ENCODE measurements at places on chromosomes 3 and 15. TPM values are rescaled to one million over a fixed set of nuclear protein-coding genes. Genes with fewer than 3 reads are reported as not detected.

DNA sequence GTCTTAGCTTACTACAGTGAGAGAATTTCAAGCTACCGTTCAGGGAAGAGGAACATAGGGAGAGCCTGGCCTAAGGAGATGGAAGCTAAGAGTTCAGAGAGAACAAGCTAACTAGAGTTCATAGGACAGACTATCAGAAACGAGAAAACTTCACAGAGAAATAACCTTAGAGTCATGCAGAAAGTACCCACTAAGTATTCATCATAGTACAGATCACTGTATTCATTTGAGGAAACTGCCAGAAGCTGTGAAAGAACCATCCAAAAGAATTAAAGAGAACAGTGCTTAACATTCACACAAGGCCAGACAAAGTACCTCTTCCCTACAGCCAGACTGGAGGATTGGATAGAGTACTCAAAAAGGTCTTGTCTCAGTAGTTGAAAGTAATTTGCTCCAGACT lies 15.2 kb upstream of the GBE1 start:
- no peak for DNase-seq

DNA sequence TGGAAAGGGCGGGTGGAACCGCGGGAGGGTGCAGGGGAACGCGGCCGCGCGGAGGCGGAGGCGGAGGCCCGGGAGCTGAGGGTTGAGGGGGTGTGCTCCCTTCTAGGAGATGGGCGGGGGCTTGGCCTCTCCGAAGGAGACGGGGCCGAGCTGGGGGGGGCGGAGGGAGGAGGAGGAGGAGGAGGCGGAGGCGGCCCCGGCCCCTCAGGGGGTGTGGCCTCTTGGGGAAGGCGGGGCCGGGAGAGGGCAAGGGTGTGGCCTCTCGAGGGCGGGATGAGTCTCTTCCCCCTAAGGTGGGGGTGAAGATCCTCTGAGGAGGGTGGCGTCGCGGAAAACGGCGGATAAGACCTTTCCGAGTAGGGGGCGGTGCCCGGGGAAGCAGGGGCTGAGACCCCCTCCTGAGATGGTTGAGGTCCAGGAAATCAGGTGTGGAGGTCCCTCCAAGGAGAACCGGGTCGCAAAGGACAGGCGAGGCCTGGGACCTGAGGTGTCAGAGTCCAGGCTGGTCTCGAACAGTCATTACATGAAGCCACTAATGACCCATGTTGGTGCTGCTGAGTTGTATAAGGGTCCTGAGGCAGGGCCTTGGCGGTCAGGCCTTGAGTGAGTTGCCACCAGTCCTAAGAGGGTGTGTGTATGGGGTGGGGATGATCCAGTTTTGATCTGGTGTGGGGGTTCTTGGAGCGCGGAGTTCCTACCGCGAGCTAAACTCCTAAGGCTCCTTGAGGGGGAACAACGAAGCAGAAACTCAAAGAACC lies 759 bp downstream of the WDR6 start:
- DNase-seq = peak; percentile 52

DNA sequence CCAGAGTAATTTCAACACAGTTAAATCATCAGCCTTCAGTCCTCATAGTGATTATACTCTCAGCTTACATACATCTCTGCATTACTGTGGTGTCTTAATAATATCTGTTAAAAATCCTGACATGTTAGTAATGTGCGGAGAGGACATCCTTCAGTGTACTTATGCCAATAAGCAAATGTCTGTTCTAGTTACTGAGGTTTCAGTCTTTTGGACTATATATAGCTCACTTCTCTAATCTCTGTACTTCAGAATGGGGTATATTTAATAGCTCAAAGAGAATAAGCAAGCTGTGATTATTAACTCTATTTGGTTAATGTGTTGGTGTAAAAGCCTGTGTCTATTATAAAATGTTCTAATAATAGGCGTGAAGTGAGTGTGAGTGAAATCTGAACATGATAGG lies 28.9 kb upstream of the OSTN start:
- no peak for DNase-seq

Gene GPR149
- total RNA-seq = not detected

- no peak for DNase-seq
Measured at GRCh38 chr3:154818676-154819255, 261.4 kb upstream of the MME start.

DNA sequence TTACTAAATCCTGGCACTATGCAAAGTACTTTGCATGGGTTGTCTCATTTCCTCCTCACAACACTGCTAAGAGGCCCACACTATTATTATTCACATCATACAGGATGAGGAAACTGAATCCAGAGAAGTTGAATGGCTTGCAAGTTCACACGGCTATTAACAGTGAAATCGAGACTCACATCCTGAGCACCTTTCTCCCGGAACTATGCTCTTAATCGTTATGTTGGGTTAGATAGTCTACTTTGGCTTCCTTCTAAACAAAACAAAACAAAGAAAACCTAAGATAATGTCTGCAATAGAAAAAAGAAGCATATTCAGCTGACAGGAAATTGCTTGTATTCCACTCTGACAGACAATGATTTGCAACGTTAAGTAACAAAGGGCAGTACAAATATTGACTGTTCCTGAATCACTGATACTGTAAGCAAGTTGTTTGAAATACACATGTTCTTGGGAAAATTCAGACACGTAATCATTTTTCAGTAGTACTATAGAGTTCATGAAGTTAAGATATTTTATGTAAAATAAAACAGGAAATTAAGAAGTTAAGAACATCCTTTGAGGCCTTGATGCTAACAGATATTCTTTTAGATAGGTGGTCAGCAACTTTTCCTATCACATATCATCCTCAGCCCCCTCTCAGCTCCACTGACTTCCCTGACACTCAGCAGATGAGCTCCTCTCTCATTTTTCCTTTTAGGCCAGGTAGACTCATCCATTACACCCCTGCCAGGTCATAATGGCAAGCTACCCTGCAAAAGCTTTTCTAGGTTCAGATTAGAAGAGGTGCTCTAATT lies 40.7 kb downstream of the C2CD4B start:
- peak; percentile 92 for DNase-seq

- peak; percentile 33 for DNase-seq
Measured at GRCh38 chr15:91854639-91854990, 1.1 kb downstream of the SLCO3A1 start.

Gene GAP43
- not detected for total RNA-seq

Gene PGBD4
- 1.8 TPM for total RNA-seq

GRCh38 chr3:167918686-167919085 lies 177.0 kb downstream of the GOLIM4 start:
- no peak for DNase-seq

- DNase-seq = no peak
Measured at GRCh38 chr15:39468331-39468730, 112.5 kb upstream of the THBS1 start.

Gene GOLGA6L4
- 1.3 TPM for total RNA-seq

- DNase-seq = no peak
Measured at GRCh38 chr3:128521715-128522114, 28.7 kb upstream of the GATA2 start.

GRCh38 chr3:11247362-11247761 lies 24.8 kb upstream of the ATG7 start:
- DNase-seq = no peak

DNA sequence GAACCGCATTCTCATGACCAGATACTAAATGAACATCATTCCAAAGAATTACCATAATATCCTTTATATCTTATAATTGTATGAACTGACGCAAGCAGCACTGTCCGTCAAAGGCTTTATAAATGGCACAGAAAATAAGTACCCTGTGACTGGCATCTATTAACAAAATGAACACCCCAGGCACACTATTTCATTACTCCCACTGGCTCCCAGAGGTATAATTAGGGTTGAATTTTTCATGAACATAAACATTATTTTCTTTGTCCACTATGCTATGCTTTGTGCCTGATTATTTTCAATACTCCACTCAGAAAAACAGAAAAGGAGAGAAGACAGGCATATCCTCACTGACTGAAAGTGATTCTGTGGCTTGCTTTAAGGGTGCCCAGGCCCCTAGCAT lies 71.1 kb downstream of the LYZL4 start:
- no peak for DNase-seq

GRCh38 chr3:158520433-158520832 lies 50.6 kb upstream of the MLF1 start:
- no peak for DNase-seq

- peak; percentile 37 for DNase-seq
Measured at GRCh38 chr3:186210852-186211500, 102.1 kb upstream of the ETV5 start.

Gene ZSCAN29
- total RNA-seq = 36.6 TPM

Gene PLA2G4E
- total RNA-seq = under 0.01 TPM

DNA sequence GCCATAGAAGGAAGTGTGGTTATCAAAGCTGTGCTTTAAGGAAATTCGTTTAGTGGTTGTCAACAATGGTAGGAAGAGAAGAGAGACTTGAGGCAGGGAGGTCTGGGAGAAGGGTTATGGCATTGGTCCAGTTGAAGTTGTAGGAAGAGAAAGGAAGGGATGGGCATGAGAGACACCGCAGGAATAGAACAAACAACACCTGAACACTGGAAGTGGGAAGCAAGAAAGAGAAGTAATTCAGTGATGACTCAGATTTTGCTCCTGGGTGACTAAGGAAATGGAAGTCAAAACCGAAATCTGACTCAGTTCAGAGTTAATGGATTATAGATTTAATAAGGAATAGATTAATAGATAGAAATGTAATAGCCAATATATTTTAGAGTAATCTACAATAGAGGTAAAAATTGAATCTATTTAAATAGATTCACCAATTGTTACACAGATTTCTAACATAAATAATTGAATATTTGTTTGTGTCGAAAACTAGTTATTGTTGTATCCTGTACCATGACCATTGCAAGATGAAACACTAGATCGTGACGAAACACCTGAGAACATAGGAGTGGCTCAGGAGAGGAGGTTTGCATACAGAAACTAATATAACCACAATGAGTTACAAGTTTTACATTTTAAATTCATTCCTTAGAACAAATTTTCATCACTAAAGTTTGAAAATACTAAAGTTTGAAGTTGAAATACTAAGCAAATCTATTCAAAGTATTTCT lies 36.0 kb downstream of the THBS1 start:
- DNase-seq = peak; percentile 92

Gene AGBL1
- not detected for total RNA-seq

DNA sequence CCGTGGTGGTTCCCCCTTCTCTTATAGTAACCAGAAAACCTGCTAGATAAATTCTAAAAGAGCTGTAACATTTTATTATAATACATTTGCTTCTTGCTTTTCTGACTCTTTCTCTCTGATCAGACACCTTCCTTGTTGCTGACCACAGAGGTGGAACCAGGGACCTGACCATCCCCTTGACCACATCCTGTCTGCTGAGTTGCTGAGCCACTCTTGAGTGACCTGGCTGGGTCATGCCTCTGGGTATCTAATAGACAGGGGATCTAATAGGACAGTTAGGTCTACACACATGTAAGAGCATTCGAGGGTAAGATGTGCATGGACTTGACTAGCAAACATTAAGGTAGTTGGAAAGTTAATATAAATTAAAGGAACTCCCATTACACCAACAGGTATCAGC lies 22.8 kb upstream of the TRIM59 start:
- no peak for DNase-seq

Gene ZBED2
- 8.2 TPM for total RNA-seq

GRCh38 chr3:76438971-76439370 lies 600.9 kb upstream of the ROBO2 start:
- no peak for DNase-seq

Gene CCDC54
- not detected for total RNA-seq

DNA sequence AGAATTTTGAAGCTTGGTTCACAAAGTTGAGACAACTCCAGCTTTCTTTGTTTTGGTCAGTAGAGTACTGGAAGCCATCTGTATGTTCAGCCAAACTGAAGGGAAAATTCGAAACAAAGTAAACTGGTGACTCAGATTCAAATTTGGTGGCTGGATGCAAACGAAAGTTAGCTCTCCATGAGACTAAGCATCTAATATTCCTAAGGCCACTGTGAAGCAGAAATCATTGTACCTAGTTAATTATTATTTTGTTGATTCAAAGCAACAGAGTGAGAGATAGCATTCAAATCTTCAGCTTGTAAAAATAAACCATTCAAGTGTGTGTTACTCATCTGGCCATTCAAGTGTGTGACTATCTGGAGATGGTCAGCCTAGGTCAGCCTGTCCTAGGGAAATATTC lies 42.1 kb downstream of the NR2F2 start:
- no peak for DNase-seq

GRCh38 chr3:28678086-28678485 lies 329.5 kb upstream of the AZI2 start:
- no peak for DNase-seq

GRCh38 chr3:51434746-51435327 lies 43.8 kb downstream of the RBM15B start:
- peak; percentile 66 for DNase-seq

DNA sequence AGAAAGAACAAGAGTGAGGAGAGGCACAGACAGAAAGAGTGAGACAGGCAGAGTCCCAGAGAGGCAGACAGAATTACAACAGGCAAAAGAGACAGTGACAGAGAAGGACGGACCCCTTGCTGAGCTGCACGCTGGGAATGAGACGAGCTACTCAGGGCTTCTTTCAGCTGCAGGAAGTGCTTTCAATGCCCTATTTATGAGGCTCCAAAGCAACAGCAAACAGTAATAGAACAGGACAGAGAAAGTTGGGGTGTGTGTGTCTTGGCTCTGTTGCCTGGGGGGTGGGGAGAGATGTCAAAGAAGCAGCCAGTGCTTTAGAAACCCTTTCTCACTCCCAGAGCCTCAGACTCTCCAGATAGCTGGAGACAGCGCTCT lies 502 bp upstream of the TIMP4 start:
- no peak for DNase-seq

- DNase-seq = no peak
Measured at GRCh38 chr15:49830391-49830790, 209.5 kb downstream of the DTWD1 start.

DNA sequence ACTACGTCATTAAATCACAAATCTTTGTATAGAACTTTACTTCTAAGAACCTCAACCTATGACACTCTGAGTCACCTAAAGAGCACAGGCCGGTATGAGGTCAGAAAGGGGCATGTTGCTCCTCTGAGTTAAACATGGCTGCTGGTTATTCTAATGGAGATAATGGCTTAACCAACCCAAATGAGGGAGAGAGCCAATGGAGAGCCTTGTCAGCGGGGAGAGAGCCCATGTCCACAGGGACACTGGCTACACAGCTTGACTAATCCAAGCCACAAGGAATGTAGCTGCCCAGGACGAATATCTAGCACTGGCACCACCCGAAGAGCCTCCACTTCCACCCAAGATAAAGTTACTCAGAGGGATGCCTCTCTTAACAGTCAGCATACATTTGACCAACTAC lies 77.0 kb upstream of the STAC start:
- no peak for DNase-seq

DNA sequence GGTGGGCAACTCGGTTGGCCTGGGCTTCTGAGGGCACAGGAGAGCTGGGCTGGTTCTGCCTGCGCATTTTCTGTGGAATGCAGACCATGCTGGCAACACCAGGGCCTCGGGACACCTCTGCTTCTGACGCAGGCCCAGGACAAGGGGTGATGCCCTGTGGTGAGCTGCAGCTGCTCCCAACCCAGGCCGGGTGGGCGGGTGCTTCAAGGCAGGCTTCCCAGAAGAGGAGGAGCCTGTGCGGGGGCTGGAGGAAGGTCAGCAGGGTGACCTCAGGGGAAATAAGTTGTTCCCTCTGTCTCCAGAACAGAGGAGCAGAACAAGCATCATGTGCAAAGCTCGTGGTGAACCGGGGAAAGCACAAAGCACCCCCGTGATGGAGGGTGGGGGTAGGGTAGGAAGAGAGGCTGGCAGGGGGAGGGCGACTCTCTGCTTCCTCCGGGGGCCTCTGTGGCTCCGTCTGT lies 11.0 kb upstream of the PLXNA1 start:
- DNase-seq = no peak

Gene IL17RB
- total RNA-seq = not detected

Gene GPR171
- total RNA-seq = not detected

- DNase-seq = peak; percentile 33
Measured at GRCh38 chr3:178198329-178198728, 337.9 kb upstream of the KCNMB2 start.

Data from bronchial epithelial cell (primary cell).